ENCODE measurements at places on chromosomes 12 and 14.

- no peak for DNase-seq
These were observed 18.3 kb downstream of the SDS start for GRCh38 chr12:113385282-113385882.

- no peak for DNase-seq
These were observed 24.1 kb upstream of the PLEKHG3 start for GRCh38 chr14:64680013-64680713.

DNA sequence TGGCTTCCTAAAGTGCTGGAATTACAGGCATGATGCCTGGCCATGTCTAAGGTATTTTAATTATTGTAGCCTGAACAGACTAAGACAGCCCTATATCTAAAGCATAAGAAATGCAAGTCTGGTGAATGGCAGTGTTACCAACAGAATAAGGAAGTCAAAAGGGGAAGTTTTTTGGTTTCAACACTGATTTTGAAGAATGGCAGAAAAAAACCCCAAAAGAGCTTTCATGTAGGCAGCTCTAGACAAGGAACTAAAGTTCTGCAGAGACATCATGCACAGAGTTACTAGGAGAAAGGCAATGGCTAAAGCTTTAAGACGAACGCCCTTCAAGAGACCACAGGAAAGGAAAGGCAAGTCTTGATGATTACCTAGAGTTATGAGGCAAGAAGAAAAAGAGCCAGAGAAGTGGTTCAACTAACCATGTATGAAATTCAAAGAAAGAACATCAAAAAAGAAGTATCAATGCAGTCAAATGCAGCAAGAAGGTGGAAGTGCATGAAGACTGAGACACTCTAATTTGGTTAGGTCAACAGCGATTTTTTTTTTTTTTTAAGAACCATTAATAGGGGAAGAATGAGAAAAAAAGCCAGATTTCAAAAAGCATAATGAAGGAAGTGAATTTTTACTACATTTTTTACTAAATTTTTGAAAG lies 50.8 kb downstream of the RPS6KA5 start:
- no peak for DNase-seq

GRCh38 chr12:20628226-20628787 lies 66.8 kb upstream of the SLCO1C1 start:
- DNase-seq = no peak

GRCh38 chr12:11578461-11578993 lies 70.9 kb upstream of the ETV6 start:
- no peak for DNase-seq

- DNase-seq = no peak
These were observed 40.0 kb upstream of the PAPOLA start for GRCh38 chr14:96461950-96462798.

GRCh38 chr12:27521066-27521465 lies 2.9 kb upstream of the PPFIBP1 start:
- no peak for DNase-seq

DNA sequence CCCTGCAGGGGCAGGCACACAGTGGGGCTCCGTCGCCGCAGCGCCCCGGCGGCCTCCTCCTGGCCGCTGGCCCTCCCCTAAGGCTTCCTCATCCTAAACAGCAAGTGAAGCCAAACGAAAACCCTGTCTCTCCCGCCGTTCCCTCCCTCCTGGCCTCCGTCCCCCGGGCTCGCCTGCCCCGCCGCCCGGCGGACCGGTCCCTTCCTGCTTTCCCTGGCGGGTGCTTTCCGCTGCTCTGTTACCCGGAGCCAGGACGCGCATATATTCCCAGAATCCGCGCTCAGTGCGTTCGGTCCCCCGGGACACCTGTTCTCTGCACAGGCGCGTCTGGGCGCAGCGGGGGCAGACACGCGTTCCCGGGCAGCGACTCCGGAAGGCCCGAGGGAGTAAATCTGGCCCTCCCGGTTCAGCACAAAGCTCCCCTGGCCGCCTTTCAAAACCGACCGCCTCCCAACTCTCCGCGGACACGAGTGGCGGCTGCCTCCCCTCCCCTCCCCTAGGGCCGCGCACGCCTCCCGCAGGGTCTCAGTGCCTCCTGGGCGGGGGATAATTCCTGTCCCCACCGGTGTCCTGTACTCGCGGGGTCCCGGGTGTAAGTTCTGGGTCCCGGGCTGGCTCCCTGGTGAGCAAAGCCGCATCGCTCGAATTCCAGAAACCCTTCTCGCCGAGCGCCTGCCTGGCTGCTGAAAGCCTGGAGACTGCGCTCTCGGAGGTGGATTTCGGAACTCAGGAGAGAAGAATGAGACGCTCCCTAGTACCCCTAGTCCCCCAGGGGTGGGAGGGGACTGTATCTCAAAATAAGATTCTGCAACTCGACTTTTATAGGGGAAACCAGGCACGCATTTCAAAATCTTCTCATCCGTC lies 21.4 kb upstream of the CEP170B start:
- DNase-seq = no peak

GRCh38 chr12:107805488-107806180 lies 31.1 kb downstream of the ASCL4 start:
- DNase-seq = no peak

GRCh38 chr12:92739113-92739512 lies 36.3 kb downstream of the PLEKHG7 start:
- DNase-seq = no peak

DNA sequence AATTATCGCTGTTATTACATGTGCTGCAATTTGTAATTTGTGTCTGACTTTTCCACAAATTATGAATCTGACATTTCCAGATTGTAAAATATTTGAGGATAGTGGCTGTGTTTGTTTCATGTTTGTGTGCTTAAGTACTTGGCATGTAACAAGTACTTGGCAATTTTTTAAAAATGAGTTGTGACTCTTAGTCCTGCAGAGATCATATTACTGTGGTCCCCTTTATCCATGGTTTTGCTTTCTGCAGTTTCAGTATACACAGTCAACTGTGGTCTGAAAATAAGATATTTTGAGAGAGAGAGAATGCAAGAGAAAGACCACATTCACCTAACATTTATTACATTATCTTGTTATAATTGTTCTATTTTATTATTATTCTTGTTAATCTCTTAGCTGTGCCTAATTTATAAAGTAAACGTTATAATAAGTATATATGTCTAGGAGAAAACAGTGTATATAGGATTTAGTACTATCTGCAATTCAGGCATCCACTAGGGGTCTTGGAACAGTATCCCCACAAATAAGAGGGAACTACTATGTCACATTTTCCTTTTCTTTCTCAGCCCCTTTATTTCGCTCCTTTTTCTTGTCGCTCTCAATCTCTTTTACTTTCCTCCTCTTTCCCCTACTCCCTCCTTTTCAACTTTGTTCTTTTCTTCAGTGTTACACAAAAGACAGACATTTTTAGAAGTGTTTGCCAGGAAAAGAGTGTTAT lies 176.1 kb downstream of the FUT8 start:
- no peak for DNase-seq

GRCh38 chr12:72476301-72476700 lies 204.1 kb downstream of the TRHDE start:
- no peak for DNase-seq

DNA sequence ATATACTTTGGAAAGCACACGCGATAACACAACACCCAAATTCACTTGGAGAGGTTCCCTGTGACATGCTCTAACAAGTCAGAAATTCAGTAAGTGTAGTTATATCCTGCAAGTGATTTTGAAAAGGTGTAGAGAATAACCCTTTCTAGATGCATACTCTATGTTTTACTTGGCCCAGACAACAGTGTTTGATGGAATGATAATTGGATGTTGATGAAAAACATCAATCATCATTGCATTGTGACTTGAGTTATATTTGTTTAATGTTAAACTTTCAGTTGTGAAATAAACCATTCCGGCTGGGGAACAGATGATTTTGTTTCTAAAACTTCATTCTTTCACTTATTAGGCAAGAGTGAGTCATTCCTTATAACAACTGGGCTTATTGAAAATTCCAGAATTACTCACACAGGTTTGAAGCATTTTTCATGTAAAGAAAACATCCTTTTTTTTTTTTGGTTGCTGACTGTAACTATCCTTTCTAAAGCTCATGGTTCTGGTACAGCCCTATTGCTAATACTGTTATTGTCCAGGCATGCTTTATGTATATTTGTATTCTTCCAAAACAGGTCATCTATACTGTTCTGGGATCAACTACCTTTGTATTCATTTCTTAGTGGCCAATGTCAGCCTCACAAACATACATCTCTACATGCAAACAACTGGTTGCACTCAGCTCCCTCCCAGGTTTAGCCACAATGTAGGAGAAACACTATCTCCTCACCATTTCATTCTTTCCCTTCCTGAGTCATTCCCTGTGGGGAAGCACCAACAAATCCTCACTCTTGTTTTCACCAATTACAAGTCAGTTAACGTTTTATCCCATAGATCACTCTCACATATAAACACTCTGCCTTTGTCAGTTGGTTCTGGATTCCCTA lies 121.2 kb upstream of the LRIG3 start:
- DNase-seq = no peak

DNA sequence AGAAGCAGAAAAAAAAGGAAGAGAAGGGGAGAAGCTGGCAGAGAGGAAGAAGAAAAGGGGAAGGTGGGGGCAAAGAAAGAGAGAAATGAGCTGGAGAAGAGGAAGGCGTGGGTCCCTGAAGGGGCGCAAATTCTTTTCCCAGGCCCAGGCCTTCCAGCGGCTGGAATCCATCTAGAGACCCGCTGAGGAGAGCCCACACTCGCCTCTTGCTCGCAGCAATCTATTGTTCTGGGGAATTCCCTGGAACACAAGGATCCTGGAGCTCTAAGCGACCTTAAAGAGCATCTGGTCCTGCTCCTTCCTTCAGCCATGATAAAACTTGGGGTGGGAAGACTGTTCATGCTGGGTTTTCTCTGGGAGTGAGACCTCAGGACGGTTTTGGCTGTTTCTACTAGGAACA lies 41.2 kb upstream of the FKBP4 start:
- no peak for DNase-seq

DNA sequence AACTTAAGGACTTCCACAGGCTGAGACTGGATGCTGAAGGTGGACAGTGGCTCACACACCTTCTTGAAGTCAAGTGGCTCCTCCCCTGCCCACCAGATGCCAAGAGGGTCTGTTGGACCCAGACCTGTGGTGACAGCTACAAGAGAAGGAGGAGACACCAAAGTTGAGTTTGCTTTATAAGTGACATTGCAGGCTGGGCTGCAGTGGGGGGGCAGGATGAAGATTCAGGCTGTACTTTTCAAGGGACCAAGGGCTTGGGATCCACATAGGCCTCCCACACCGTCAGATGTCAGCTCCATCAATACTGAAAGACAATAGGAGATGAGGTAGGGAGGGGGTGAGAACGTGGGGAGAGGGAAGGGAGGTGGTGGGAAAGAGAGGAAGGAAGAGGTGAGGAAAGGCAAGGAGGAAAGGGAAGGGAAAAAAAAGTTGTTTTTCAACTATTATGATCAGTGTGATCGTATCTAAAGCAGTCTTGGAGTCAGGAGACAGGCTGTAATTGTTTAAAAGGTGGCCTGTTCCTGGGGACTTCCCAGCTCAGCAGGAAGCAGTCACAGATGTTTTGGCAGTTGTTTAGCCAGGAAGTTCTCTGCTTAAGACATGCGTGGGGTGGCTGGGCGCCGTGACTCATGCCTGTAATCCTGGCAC lies 84.1 kb upstream of the RESF1 start:
- peak; percentile 38 for DNase-seq

- no peak for DNase-seq
These were observed 137.6 kb downstream of the VRK1 start for GRCh38 chr14:96934638-96935330.
